Hypothalamus (tissue), 51 donors: ENCODE measurements at places on chromosomes 13 and 19.

- no peak for DNase-seq
Observed at GRCh38 chr13:31649766-31650165, 89.6 kb upstream of the RXFP2 start.

- DNase-seq: no peak
Observed at GRCh38 chr13:52926971-52927370, 78.5 kb upstream of the PCDH8 start.

DNA sequence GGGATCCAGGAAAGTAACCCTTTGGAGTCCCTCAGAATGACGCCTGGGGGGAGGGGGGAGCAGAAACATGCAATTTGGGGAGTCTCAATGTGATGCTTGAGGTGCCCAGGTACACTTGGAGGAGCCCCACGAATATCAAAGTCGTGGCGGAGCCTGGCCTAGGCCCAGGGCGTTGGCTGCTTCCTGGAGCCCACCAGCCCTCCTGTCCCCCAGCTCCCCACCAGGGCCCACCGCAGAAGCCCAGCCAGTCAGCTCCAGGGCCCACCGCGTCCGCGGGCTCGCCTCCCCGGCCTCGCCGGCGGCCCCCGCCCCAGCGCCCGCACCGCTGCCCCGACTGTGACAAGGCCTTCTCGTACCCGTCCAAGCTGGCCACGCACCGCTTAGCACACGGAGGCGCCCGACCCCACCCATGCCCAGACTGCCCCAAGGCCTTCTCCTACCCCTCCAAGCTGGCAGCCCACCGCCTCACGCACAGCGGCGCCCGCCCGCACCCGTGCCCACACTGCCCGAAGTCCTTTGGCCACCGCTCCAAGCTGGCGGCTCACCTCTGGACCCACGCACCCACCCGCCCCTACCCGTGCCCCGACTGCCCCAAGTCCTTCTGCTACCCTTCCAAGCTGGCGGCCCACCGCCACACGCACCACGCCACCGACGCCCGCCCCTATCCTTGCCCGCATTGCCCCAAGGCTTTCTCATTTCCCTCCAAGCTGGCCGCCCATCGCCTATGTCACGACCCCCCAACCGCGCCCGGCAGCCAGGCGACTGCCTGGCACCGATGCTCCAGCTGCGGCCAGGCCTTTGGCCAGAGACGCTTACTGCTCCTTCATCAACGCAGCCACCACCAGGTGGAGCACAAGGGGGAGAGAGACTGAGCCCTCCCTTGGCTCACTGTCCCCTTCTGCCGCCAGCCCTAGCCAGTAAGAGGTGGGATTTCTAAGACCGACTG, 2.1 kb downstream of the ZNF575 start:
- peak; percentile 21 for DNase-seq

DNA sequence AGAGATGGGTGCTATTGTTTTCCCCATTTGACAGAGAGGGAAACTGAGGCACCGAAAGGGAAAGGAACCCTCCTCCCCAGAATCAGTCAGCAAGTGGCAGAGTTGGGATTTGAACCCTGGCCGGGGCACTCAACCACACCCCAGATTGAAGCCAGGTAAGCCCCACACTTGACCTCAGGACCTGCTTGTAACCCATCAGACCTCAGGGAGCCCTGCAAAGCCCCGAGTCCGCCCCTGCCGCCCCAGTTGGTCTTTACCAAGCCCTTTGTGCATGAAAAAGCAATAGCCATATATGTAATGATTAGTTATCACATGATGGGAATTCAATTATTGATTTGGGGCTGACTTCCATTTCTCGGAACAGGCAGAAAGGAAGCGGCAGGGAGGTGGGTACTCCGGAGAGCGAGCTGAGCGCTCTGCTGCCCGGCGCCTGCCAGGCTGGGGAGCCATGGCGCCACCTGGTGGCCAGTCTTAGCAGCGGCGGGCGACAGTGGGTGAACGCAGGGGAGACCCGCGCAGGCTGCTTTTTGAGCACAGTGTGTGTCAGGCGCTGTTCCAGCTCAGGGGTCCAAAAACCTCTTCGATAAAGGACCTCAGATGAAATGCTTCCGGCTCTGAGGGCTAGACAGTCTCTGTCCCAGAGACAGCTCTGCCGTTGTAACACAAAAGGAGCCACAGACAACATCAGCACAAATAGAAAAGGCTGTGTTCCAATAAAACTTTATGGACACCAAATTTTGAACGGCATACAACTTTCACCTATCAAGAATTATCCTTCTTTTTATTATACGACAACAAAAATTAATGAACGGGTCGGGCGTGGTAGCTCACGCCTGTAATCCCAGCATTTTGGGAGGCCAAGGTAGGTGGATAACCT, 82.9 kb upstream of the CACNA1A start:
- DNase-seq: peak; percentile 43

DNA sequence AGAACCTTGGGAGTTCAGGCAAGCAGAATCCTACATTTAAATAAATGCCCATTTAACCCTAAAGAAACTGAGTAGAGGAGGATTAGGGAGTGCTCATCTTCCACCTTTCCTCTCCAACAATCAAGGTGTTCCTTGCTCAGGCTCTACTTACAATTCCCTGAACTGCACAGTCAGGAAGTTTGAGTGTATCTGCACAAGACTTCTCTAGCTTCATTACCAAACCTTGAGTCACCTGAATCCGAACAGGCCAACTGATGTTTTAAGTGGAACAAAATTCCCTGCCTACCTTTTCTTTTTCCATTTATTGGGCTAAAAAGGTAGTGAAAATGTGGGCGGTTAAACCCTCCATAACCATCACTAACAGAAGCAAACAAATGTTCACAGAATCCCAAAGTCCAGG, 78.3 kb downstream of the FOXO1 start:
- DNase-seq: no peak

- DNase-seq: no peak
Observed at GRCh38 chr13:75224053-75224742, 257.8 kb downstream of the TBC1D4 start.

DNA sequence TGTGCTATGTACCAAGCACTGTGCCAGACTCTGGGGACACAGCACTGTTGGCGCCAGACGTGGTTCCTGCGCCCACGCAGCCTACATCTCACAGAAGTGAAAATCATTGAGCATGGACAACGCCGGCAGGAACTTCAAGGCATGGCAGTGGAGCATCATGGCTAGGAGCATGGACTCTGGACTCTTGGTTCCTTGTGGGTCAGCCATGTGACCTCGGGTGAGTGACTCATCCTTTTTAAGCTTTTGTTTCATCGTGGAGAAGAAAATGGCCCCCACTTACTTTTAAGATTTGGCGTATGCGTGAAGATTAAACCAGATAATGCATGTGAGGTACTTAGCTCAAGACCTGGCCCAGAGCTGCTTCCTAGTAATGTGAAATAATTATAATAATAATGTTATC, 988.5 kb downstream of the UQCRFS1 start:
- DNase-seq: no peak

GRCh38 chr19:43842007-43842406, 14.9 kb downstream of the ZNF283 start:
- DNase-seq: no peak

DNA sequence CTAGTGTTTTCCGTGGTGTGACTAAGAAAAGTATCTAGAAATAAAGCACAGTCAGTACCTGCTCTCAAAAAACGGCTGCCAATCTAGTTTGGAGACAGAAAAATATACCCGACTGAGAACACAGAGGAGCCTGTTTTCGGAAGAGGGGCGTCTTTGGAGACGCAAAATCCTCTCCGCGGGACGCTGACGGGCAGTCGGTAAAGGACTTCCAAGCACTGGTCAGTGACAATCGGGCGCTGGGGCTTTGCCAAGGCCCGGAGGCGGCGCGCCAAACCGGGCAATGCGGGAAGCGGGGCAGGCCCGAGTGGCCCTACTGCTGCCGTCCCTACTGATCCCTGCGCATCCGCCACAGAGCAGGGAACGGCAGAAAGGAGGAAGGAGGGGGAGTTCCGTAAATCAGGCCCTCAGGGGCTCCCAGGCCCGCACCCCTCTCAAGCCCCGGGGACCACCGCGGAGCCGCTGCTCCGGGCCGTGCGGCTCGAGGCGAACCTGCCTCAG, 588 bp upstream of the DPY19L3 start:
- peak; percentile 55 for DNase-seq

DNA sequence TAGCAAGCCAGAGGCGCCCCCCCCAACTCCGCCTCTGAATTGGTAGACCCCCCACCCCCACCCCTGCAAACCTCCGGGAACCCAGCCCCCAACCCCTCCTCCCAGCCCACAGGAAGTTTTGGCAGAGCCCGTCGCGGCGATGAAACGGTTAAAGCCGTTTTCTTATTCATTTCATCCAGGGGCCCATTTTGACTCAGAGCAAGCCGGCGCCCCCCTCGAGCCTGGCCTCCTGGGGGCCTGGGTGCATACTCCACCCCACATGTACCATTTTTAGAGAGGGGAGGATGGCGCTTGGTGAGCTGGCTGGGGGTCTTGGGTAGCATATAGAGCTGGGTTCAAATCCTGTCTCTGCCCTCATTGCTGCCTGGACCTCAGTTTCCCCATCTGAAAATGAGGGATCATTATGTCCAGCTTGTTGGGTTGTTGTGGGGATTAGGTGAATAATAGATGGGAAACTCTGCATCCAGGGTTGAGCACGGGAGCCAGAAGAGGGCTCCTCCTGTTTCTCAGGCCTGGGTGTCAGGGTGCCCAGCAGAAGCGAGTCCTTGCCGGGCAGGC, 7.9 kb upstream of the JUNB start:
- DNase-seq: no peak

GRCh38 chr19:29860492-29860891, 48.7 kb downstream of the CCNE1 start:
- DNase-seq: no peak

- DNase-seq: no peak
Observed at GRCh38 chr13:28684257-28684656, 25.3 kb downstream of the POMP start.

- no peak for DNase-seq
Observed at GRCh38 chr13:30806784-30807183, 71.4 kb downstream of the ALOX5AP start.

DNA sequence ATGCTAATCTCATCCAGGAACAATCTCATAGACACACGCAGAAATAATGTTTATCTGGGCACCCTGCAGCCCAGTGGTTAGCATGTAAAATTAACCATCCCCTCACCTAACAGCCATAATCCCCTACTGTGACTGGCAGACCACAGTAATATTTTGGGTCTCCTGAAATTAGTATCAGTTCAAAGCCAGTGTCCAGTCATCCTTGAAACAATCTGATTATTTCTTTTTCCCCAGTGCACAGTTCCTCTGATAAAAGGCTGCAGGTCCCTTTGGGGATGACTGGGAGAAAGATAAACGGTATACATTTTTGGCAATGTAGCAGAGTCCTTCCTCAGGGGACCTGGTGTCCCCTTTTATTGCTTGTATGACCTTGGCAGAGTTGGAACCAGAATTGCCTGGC, 50.4 kb upstream of the CYSLTR2 start:
- no peak for DNase-seq

- no peak for DNase-seq
Observed at GRCh38 chr13:72126424-72126823, 259.4 kb upstream of the DACH1 start.

DNA sequence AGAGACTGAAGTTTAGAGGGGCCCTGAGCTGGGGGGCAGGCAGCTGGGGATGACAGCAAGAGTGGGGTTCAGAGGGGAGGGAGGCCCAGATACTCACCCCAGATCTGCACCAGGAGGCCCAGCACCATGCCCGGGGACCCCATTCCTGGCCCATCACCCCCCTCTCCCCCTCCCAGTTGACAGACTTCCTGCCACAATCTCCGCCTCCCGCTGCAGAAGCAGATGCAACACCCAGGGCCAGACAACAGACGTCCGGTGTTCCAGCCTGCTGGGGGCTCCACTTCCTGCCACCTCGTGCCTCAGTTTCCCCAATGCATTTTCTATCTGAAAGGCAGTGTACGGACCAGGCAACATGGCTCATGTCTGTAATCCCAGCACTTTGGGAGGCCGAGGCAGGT, at the start of gene TMIGD2:
TSS of gene TMIGD2 (minus strand) at position 147 of the 398 bp plus-strand sequence. CDS start at position 143, 4 bp downstream.
- no peak for DNase-seq
